CD4-positive, alpha-beta T cell treated with Interleukin-12 subunit alpha and Interleukin-12 subunit beta, for 1 hour (primary cell): ENCODE measurements at places on chromosomes 2 and 18.

DNA sequence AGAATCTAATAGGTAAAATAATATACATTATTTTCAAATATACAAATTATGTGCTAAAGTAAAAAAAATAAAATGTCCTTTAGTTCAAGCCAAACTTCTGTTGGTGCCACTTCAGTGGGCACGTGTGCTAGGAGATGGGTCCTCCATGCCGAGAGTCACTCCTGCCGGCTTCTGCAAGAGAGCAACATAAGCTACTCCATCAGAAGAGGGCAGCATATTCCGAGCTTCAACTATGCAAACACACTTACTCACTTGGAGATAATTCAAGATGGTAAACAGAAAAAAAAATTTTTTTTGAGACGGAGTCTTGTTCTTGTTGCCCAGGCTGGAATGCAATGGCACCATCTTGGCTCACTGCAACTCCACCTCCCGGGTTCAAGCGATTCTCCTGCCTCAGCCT, 24.4 kb downstream of the CNOT11 start:
- DNase-seq, result no peak

GRCh38 chr2:15775753-15776628, 164.4 kb upstream of the MYCN start:
- no peak for DNase-seq

DNA sequence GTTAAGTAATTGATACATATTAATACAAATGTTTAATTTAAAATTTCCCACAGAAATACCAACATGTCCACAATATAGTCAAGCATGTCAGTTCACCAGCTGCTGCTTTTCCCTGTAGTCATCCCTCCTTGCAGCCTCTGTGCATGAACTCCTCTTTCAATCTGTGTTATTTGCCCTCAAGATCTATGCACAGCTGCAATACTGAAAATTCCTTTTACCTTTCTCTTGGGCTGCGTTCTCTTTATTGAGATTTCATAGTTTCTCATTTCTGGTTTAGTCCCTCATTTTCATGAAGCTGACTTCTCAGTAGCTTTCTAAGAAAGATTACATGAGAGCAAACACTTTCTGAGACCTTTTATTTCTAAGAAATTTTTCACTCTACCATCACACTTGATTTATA, 464.9 kb downstream of the PARD3B start:
- no peak for DNase-seq

DNA sequence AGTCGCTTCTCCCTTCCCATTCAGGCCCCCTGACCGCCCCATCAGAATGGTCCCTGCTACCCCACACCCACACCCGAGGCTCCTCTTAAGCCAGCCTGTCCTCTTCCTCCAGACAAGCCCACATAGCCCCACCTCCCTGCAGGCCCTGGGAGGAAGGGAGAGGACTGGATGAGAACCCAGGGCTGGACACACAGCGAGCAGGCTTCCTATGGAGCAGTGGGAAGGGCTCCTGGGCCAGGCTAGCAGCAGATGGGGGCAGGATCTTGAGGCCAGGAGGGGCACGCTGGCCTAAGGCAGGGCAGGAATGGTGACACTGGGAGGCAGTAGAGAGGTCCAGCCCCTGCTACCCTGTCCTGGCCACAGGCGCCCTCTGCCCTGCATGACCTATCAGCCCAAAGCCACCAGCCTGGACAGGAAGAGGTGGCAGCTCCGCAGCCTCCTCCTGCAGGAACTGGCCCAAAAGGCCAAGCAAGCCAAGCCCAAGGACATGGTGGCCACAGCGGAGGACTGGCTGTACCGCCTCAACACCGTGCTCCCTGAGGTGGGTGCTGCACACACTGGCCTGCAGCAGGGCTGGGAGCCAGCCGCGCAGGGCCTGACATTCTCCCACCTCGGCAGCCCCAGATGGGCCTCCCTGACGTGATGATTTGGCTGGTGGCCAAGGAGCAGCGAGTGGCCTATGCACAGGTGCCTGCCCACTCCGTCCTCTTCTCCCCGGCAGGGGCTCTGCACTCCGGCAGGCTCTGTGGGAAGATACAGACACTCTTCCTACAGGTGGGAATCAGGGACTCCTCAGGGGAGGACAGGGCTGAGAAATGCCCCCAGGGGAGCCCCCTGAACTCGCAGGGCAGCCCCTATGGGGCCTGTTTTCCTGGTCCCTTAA, 43.3 kb downstream of the FER1L5 start:
- no peak for DNase-seq

GRCh38 chr2:220071696-220072095, 444.3 kb downstream of the SLC4A3 start:
- DNase-seq, result no peak
